Glomerular endothelial cell (primary cell): ENCODE measurements at places on chromosomes 3 and 15. TPM values are rescaled to one million over a fixed set of nuclear protein-coding genes. Genes with fewer than 3 reads are reported as not detected.

- DNase-seq = peak; percentile 29
Measured at GRCh38 chr3:115040673-115041286, 106.3 kb downstream of the ZBTB20 start.

- DNase-seq = no peak
Measured at GRCh38 chr15:38930851-38931572, 366.4 kb upstream of the RASGRP1 start.

DNA sequence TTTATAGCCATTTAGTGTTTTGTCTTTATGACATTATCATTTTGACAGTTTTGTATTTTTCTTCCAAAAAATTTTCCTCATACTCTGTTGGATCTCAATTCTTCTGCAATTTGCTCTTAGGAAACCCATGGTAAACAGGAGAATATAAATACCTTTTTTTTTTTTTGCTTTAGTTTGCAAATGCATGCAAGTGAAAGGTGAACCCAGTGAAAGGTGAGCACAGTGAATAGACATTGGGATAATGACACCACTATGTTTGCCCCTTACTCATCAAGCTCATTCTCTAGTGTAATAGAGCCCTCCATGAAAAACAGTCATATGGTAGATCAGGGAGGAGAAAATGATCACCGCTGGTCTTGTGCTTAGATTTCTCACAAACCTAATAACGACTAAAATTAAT, 59.0 kb upstream of the TRPC1 start:
- DNase-seq = no peak

DNA sequence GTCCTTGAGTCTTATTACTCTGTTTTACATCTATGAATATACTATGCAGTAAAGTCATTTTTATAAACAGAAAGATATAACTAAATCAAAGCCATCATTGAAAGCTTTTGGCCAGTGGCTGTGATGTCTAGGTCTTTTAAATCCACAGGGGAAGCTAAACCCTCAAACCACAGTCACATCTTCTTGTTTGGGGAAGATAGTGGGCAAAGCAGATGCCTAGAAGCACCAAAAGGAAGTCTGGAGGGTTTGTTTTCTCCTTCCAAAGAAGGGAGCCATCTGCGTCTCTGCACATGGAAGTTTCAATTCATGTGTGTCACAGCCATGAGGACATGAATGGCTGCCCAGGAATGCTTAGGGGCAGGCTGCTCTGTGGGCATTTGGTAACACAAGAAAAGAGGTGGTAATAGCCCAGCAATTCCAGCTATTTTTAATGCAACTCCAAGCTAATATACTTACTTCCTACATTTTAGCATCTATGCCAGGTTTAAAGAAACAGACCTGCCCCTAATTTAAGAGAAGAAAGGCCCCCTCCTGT, 322.2 kb downstream of the SLC9A9 start:
- DNase-seq = no peak

DNA sequence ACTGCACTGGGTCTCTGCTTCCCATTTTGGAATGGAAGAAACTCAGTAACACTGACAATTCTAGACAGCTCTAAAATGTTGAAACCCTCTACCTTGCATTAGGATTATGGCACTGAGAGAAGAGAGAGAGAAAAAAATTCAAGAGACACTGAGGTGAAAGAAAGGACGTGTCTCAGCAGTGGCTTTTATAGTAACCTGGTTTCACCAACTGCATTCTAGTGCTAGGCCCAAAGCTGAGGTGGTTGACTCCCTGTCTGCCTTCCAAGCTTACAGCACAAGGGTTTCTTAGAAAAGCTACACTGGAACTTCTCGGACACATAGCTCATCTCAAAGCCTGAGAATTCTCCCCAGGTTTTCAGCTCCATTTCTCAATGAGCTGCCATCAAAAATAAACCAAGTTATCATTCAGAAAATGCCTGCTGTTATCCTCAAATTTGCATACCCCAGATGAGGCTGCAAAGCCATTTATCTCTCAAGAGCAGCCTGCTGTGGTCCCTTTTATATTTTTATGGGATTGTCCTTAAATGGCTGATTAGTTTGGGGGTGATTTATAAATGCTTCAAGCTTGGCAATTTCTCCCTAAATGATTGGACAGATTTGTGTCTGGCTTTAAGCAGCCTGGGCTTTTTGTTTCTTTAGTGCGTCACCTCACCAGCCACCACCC, 279.9 kb downstream of the EBLN2 start:
- no peak for DNase-seq

GRCh38 chr3:114584734-114585371, 291.0 kb downstream of the TIGIT start:
- DNase-seq = no peak

DNA sequence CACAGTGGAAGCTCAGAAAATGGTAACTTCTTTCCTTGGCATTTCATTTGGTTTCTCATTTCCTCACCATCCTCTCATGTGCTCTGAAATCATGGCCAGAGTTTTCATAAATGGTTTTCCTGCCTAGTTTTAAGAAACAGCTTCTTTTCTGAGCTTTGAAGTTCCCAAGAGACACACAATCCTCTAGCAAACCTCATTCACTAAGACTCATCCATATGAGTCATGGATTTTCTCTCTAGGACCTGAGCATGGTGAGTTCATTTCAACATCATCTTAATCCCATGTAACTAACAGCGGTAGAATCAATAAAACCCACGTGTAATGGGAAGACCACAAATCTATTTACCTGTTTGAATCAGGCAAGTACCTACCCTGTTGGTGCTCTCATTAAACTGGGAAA, 274.5 kb upstream of the LRTM1 start:
- DNase-seq = no peak

DNA sequence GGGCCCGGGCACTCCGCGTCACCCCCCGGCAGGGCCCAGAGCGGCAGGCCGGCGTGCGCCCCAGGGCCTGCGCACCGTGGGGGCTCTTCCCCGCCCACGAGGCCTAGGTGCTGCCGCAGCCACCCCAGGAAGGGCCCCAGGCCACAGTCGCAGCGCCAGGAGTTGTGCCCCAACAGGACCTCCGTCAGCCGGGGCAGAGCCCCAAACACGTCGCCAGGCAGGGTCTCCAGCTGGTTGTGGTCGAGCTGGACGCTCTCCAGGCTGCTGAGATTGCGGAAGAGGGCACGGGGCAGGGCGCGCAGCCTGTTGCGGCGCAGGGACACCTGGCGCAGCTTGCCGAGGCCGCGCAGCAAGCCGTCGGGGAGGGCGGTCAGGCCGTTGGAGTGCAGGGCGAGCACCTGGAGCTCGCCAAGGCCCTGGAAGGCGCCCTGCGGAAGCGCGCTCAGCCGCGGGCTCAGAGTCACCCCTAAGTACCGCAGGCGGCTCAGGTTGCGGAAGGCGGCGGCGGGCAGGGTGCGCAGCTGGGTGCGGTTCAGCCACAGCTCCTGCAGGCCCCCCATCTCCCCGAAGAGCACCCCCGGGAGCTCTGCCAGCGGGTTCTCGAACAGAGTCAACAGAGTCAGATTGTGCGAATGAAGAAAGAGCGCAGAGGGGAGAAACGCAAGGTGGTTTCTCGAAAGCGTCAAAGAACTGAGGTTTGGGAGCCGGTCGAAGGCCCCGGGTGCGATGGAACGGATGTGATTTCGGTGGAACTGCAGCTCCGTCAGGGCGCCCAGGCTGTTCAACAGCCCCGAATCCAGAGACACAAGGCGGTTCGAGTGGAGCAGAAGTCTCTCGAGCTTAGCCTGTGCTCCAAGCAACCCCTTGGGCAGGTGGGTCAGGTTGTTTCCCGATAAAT, 2.0 kb downstream of the GP5 start:
- DNase-seq = no peak

TMCO5A gene
- total RNA-seq = not detected in 2 replicates

DNA sequence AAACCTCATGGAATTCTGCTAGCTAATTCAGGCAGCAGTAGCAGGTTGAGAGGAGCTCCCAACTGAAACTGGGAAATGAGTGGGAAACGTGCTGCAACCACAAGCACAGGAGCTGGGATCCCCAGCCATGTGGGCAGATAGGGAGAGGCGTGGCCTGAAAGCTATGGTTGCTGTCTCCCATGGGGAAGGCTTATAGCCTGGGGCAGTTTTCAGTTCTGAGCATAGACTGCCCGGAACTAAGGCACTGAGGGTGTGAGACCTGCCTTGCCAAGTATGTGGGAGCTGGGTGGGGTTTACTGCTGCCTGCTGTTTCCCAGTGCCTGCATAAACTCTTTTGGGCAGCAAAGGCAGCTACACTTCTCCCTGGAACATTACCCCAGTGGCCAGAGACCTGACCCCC, 229.5 kb downstream of the TUSC7 start:
- DNase-seq = no peak

CLDN18 gene
- not detected in 2 replicates for total RNA-seq

DNA sequence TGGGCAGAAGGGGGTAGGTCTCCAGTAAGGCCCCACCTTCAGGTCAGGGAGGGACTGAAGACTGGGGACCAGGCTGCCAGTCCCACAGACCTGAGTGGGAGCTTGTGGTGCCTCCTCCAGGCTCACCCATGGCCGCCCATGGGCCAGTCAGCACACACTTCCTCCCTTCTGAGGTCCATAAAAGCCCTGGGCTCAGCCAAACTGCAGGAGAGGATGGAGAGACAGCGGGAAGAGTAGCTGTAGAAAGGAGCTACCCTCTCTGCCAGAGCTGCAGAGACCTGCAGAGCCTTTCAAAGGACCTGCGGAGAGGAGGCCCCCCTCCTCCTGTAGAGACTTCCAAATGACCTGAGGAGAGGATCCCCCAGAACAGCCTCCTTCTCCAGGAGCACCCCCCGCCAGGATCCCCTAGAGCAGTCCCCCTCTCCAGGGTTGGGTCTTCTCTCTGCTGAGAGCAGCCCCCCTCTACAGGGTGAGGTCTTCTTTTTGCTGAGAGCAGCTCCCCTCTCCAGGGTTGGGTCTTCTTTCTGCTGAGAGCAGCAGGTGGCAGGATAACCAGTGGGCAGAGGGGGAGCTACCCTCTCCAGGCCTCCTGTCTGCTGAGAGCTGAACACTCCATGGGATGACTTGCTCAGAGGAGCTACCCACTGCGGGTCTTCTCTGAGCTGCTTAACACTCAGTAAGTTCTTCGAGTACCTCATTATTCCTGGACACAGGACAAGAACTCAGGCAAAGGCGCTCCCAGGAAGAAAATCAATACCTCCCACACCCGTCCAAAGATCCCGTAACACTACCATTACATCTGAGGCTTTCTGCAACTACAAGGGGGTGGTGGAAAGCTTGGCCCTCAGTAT, 5.0 kb upstream of the SKIC8 start:
- DNase-seq = no peak

SPATA12 gene
- total RNA-seq = 0.15 and 0.18 TPM in 2 replicates

DNA sequence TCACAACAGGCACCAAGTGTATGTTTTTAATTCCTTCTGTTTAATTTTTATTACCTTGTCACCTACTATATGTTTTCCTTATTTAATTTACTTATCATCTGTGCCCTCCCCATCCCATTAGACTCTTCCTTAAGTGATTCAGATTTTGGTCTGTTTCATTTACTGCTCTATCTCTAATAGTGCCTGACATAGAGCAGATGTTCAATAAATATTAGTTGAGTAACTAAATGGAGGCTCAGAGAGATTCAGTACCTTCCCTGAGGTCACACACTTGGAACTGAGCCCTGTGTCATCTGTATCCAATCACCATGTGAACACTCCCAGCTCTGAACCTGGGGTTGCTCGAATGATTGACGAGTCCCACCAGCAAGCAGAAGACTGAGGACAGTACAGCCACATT, 318.1 kb upstream of the WNT5A start:
- DNase-seq = no peak

DNA sequence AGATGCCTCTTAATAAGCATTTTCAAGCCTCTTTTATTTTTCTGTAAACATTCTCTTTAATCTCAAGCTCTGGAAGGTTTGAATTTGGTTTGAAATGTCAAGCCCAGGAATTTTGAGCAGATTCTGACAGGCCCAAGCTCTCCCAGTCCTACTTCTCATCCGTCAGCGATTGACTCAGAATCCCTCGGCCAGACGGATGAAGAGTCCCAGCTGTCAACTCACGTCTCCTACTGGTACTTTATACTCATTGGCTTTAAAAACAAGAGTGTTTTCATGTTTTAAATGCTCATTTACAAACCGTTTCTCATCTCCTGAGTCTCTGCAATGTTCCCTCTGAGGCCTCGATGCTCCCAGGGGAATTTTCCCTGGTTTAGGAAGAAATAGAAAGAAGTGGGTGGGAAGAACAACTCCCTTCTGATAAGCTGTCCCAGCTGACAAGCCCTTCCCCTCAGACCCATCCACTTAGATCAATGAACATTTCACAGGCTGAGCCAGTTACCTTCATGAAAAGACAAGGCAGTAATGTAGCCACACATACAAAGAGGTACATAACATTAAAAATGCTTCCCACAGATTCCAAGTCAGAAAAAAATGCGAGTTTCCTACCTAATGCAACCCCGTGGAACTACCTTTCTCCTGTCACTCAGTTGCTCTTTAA, 478.2 kb upstream of the DPH6 start:
- no peak for DNase-seq

DNA sequence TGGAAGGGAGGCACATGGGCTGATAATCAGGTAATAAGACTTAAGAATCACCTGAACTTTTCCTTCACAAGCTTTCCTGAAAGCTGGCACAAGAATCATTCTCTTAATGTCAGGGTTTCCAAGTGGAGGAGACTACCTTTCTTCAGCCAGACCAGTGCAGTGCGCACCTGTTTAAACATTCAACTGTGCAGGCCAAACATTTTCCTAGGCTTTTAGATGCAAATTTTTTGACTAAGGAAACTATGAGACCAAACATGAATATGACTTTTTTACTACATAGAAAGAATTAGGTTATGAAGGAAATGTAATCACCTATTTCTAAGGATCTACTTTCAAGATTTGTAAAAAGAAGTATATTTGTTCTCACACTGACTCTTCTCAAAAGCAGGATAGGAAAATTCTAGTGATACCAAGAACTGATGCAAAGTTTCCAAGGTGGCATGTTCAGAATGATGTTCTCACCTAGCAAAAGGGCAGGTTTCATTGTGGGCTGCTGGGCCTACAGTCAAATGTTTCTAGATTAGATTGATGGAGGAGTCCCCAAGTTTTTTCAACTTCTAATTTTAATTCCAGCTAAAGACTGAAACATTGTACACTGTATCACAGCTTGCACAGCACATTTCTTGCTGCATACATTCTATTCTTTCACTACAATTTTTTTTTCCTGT, 339.1 kb downstream of the TIGIT start:
- no peak for DNase-seq

GRCh38 chr3:178300441-178300959, 235.7 kb upstream of the KCNMB2 start:
- DNase-seq = no peak

GRCh38 chr3:135084405-135084804, 289.3 kb downstream of the EPHB1 start:
- DNase-seq = no peak

GRCh38 chr15:51830276-51830806, 888 bp downstream of the TMOD3 start:
- DNase-seq = no peak

- DNase-seq = no peak
Measured at GRCh38 chr3:66367979-66368378, 132.8 kb downstream of the LRIG1 start.
